ENCODE measurements at places on chromosomes 6 and 20.

DNA sequence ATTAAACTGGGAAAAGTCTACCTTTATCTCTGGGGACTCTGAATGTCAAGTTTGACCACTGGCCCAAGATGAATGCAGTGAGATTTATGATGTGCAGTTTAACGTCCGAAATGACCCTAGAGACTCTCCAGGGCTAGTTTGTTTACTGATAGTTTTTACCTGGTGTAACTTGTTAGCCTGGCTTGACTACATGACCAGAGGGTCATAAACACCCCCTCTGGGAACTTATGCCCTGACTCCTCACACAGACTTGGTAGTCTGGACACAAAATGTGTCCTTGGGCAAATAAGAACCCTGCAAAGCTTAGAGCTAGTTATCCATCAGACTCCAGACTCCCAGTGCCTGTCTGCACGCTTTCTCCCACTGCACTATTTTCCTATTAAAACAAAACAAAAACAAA lies 606.5 kb downstream of the HACE1 start:
- no peak for DNase-seq

DNA sequence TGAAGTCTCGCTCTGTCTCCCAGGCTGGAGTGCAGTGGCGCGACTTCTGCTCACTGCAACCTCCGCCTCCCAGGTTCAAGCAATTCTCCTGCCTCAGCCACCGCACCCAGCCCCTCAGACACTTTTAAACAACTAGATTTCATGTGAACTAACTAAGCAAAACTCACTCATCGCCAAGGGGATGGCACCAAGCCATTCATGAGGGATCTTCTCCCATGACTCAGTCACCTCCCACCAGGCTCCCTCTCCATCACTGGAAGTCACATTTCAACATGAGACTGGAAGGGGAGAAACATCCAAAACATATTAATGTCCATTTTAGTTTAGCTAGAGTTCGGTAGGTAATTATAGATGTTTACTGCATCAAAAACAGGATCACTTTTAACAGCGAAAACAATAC lies 95.9 kb upstream of the PRL start:
- DNase-seq = no peak

- no peak for DNase-seq
Observed at GRCh38 chr20:54069501-54069971, 858 bp downstream of the BCAS1 start.

DNA sequence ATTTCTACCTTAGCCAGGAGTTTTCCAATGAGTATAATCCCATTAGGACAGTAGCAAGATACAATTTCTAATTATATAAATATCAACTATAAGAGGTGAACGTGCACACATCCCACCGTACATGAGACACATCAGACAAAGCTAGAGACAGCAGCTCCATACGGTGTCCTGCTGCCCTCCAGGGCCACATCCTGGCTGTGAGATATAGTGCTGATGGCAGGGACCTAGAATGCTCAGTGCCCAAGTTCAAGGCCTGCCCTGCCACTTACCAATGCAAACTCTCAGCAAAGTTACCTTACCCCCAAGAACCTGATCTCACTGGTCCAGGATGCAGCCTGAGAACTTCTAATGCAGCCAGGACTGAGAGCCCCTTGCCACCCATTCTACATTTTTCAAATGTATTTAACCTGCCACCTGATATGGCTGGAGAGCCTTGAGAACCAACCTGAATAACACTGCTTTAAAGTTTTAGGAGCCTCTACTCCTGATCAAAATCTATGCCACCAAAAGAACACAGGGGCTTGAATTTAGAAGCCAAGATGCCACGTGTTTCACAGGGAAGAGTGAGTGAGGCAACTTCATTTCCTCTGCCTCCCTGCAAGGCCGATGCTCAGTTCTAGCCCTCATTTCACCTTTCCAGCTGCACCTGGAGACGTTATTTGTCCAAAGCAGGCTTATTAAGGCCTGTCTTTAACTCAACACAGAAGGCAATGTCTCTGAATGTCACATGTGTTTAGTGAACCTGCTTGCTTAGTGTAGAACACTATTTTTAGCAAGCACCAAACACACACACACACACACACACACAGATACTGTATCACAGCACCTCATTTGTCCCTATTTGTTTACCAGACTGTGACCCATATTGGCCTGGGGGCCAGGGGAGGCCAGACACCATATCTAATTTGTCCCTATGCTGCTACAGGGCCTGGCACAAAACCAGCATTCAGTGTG lies 6.1 kb downstream of the NFATC2 start:
- DNase-seq = no peak

DNA sequence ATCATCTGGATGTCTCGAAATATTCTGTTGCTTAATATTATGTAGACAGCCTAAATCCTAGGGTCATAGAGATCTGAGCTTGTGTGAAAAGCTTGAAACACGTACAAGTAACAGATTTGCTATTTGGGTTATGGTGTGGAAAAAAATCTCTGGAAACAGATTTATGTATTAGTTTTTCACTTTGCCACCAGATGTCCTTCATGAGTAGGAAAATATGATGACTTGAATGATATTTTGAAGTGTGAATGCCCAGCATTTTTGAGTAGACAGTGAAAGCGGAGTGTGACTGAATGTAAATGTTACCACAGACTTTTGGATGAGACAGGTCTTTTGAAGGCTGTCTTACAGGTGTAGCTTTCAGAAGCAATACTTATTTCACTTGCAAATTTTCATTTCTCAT lies 4.2 kb upstream of the BMP6 start:
- no peak for DNase-seq

DNA sequence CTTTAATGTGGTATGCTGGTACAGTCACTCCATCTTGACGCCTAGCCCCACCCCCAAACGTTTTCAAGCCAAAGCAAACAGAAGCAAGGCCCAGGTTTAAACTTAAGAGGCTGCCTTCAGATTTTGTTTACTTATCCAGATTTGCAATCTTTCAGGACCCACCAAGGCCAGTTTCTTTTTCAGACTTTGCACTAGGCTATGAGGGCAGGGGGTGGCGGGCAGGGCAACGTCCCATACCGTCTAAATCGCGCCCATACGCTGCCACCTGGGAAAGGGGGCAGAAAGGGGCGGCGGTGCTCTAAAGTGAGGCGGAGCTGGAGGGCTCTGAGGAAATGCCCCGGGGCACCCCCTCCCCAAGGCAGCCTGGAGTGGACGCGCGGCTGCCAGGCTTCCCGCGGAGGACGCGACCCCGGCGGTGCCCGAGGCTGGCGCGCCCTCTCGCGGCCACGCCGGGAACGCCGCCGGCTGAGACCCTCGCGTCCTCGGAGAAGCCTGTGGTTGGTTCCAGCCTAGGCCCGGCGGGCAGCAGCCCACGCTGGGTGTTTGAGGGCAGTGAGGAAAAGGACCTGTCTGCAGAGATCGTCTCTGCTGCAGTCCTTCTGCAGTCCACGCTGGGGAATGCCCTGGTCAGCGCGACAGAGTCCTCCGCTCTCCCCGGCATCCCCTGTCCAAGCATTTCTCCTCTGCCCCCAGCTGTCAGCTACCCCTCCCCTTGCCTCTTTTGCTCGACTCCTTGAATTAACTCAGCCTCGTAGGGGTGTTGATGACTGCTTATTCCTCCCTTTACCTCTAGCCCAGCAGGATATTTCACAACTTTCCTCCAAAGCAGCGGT lies 129.2 kb upstream of the PRND start:
- peak; percentile 68 for DNase-seq

- DNase-seq = no peak
Observed at GRCh38 chr6:93894521-93894920, 475.2 kb upstream of the EPHA7 start.

- no peak for DNase-seq
Observed at GRCh38 chr6:13286181-13286580, 42.2 kb downstream of the TBC1D7 start.

- DNase-seq = no peak
Observed at GRCh38 chr6:5132731-5133130, 47.6 kb downstream of the PPP1R3G start.
